Activated T-cell treated with anti-CD3 and anti-CD28 coated beads for 48 hours (primary cell): ENCODE measurements at places on chromosomes 2 and 18.

- no peak for DNase-seq
Observed at GRCh38 chr2:159054032-159054334, 85.5 kb downstream of the TANC1 start.

DNA sequence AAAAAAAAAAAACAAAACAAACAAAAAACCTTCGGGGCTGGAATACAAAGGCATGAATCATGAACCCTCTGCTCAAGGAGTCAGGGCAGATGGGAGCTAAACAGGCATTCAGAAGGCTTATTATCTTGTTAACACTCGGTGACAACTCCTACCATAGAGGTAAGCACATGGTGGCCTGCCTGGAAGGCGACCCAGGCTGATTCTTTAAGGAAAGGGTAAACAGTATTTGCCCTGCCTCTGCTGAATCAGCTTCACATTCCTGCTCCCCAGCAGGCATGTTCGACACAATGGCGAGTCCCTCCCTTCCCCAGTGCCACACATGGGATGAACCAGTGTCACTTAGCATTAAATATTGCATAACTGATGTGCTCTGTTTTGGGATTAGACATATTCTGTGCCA is 191.9 kb downstream of the ARL4C start:
- no peak for DNase-seq

- no peak for DNase-seq
Observed at GRCh38 chr2:27958711-27959378, 68.3 kb downstream of the BABAM2 start.

DNA sequence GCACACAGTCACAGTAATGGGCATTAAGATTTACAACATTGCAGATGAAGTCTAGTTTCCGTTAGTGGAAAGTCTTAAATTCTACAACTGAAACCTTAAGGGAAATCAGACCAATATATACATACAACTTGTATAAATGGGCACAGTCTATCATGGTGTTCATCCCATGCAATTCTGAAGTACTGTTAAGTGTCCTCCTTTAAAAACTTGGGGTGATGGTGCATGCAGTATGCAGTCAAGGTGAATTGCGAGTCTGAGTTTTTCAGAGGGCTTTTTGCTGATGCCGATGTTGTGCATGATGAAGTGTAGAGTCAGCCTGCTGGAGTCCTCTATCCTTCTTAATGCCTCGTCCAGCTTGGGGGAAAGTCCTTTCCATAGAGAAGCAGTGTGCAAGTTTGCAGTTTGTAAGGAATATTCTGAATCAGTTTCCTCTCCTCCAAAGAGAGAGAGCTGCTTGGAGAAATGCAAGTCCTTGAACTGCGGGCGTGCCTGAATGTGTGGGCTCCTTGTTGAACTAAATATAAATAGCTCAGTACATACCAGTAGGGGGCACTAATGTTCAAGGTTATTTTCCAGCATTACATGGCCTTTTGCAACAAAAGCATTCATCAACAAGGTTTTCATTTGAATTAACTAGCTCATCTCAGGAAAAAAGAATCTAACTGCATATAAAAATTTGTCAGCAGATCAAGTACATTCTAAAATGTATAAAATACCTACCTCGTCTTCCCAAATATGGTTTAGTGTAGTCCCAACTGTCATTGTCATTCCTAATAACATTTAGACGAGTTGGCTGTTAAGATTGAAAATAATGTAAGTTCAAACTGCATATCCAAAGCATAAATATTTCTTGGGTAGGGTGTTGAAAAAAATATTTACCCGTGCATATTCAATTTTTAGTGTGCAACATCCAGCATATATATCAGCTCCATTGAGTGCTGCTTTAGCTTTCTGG is 21.3 kb downstream of the HNRNPLL start:
- DNase-seq = no peak

DNA sequence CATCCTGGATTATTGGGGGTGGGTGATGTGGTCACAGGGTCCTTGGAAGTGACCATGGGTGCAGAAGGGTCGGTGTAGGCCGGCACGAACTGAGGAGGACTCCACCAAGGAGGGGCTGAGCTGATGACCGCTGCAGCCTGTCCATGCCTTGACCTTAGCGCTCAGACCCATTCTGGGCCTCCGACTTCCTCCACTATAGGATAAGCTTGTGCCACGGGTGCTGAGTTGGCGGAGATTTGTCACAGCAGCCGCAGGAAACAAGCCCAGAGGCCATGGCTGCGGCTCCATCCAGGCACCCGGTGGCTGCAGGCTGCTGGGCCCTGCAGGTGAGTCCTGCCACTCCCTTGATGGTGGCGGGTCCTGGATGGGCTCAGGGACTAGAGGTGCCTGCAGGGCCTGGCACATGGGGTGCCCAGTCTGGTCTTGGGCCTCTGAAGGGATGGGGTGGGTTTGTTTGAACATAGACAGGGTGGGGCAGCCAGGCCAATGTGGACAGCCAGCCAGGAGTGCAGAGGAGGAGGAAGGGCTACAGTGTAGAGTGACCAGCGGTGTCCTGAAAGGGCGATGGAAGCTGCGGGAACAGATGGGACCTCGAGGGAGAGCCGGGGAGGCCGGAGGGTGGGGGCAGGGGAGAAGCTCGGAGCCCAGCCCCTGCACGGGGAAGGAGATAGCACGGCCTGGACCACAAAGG is 84.8 kb downstream of the SEPTIN10 start:
- DNase-seq = no peak

DNA sequence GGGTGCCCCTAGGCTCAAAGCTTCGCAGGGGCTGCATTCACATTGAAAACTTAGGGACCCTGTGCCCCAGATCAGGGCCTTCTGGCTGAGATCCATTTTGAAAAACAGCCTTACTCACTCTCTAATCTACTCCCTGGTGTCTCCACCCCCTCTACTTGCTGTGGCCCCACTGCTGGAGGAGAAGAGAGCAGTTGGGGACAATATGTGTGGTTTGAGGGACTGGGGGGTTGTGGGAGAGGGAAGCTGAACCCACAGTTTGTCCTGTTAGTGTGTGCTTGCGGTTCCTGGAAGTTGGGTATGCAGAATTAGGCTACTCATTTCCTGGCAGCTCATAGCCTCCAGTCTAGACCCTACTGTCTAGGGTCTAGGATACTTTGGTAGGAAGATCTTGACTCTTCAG is 211.4 kb downstream of the PRKCE start:
- no peak for DNase-seq

DNA sequence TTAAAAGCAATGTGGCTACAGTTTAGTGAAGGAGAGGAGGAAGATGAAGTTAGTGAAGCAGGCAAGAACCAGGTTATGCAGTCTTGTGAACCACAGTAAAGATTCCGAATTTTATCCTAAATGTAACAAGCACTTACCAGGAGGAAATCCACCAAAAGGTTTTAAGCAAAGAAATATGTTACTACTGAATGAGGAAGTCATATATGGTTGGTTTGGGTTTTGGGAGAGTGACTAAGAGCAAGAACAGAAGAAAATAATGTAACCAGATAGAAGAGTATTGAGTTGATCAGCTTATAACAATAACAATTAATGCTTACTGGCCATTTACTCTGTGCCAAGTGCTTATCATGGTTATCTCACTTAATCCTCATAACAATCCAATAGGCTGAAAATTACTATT is 1.9 kb downstream of the USP37 start:
- no peak for DNase-seq

GRCh38 chr2:200396781-200397242 is 90.3 kb downstream of the SPATS2L start:
- DNase-seq = no peak

GRCh38 chr2:145546091-145546490 is 1026.2 kb upstream of the ZEB2 start:
- DNase-seq = no peak

- peak; percentile 64 for DNase-seq
Observed at GRCh38 chr2:200812122-200813022, 662 bp downstream of the BZW1 start.

GRCh38 chr2:1226766-1227165 is 186.5 kb upstream of the TPO start:
- DNase-seq = no peak

DNA sequence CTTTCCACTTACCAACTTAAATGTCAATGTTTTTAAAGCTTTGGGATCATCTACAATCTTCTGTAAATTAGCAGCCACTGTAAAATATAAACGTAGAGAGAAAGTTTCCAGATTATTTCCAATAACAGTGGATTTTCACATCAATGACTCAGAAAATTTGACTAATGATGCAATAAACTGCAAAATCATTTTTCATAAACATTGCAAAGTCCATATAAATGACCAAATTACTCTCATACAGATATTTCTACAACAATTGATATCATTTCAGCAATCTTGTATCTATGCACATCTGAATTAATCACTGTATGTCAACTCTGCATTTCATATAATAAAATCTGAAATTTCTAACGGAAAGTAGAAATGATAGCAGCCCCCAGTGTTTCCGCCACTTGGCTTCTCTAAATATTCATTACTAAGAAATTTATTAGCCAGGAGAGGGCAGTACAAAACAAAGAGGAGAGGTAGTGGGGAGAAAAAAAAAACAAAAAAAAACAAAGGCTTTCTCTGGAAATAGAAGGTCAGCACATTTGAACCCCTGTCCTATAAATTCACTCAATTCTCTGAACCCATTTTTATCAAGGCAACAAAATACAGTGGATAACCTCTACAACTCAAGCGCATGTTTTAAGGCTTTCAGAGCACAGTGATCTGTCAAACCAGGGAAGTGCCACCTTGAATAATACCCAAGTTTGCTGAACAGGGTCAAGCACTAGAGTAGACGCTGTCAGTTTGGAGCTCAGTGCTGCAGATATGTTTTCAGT is 282.6 kb downstream of the STK39 start:
- no peak for DNase-seq

GRCh38 chr2:100757621-100758394 is 62.1 kb upstream of the NPAS2 start:
- DNase-seq = no peak

GRCh38 chr2:236376566-236377244 is 112.5 kb upstream of the ASB18 start:
- no peak for DNase-seq

- no peak for DNase-seq
Observed at GRCh38 chr2:85741833-85742455, 11.8 kb upstream of the ATOH8 start.

DNA sequence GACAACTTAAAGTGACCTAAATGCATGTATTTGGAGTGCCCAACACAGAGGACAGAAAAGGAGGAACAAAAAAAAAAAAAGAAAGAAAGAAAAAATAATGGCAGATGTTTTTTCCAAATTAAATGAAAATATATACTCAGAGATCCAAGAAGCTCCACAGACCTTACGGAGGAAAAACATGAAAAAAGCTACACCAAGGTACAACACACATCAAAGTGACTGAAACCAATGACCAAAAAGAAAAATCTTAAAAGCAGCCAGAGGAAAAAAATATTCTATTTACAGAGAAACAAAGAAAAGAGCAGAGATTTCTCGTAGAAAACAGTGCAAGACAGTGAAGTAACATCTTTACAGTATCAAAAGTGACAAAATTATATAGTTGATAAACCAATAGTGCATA is 5.1 kb downstream of the FANCL start:
- no peak for DNase-seq

DNA sequence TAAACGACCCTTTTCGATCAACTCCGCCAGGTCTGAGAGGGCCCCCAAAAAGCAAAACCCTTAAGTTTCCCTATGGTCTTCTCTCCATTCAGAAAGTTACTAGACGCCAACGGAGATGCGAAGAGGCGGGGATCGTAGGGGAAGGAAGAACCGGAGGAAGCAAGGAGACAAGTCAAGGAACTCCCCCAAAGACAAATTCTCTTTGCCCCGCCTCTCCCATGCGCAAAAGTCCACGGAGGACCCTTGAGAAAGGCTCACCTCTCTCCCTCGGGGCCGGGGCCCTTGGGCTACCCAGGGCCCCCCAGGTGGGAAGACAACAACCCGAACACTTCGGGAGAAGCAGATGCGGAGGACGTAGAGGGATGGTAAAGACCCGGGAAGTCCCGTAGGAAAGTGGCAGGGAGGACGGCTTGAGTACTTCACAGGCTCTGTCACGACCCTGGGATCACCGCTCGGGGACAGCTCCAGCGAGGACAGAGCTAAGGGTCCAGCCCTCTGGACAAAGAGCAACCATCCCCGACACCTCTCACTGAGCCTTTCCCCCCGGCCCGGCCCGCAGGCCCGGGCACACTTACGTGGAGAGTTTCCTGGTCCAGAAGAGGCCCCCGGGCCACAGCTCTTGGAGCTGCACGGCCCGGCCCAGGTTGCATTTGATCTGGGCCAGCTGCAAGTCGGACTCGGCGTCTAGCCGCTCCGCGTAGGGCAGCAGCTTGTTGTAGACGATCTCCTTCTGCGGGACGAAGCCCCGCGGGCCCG is 647 bp downstream of the PSME4 start:
- DNase-seq = peak; percentile 6

DNA sequence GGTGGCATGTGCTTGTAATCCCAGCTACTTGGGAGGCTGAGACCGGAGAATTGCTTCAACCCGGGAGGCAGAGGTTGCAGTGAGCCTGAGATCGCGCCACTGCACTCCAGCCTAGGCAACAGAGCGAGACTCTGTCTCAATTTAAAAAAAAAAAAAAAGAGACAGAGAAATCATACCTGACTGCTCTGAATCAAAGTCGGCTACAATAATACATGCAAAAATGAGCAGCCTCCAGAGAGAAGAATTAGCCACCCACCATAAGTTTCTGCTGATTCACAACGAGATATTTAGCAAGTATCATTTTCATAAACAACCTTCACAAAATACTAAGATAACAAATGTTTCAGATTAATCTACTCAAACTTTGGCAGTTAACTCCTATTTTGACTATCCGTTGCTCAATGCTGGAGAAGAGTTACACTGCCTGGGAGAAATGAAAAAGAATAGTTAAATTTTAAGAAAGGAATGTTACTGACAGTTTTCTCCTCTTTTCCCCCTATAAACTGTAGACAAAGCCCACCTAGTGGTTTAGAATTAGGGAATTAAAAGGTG is 1.5 kb downstream of the OSBPL1A start:
- DNase-seq = no peak

- no peak for DNase-seq
Observed at GRCh38 chr18:28478531-28478930, 301.6 kb upstream of the CDH2 start.

- no peak for DNase-seq
Observed at GRCh38 chr2:32993005-32993539, 46.3 kb downstream of the LTBP1 start.

GRCh38 chr2:222424729-222425671 is 657 bp downstream of the SGPP2 start:
- DNase-seq = peak; percentile 3

GRCh38 chr18:32919799-32920198 is 147.0 kb upstream of the KLHL14 start:
- no peak for DNase-seq

GRCh38 chr2:223306371-223306770 is 254.4 kb downstream of the KCNE4 start:
- DNase-seq = no peak

DNA sequence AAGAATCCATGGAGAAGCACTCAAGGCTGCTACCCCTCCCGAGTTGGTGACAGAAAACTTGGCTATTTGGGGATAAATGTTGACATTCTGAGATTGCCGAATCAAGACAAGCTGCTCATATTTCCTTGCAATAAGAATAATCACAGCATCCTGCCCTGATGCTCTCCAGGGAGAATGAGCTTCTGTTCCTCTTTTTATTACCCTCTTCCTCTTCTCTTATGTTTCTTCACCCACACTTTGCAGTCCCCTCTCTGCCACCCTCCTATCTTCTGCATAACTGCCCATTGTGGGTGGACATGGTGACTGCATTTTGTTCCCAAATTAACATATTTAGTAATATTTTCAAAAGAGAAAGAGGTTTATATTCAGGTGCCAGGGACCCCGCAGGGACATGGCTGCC is 11.9 kb upstream of the MSGN1 start:
- no peak for DNase-seq
